HuH-7 (cell line): ENCODE measurements at places on chromosomes 1 and 21.

- no peak for DNase-seq
Observed at GRCh38 chr1:32873484-32873883, 2.8 kb upstream of the FNDC5 start.

DNA sequence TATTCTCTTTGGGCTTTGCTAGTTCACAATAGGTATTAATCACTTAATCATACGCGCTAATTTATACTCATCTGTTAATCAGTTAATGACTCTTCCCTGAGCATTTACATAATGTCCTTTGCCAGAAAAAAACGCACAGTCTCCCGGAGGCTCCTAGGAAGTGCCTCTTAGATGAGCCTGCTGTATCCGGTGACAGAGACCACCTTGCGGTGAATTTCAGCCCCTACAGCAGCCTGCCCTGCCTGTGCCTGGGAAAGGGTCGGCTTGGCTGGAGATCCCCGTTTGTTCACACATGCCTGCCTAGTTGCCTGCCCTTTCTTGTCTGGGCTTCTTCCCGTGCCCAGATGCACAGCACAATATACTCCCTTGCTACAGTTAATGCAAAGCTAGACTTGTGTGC, 152.9 kb downstream of the ZBTB18 start:
- no peak for DNase-seq

DNA sequence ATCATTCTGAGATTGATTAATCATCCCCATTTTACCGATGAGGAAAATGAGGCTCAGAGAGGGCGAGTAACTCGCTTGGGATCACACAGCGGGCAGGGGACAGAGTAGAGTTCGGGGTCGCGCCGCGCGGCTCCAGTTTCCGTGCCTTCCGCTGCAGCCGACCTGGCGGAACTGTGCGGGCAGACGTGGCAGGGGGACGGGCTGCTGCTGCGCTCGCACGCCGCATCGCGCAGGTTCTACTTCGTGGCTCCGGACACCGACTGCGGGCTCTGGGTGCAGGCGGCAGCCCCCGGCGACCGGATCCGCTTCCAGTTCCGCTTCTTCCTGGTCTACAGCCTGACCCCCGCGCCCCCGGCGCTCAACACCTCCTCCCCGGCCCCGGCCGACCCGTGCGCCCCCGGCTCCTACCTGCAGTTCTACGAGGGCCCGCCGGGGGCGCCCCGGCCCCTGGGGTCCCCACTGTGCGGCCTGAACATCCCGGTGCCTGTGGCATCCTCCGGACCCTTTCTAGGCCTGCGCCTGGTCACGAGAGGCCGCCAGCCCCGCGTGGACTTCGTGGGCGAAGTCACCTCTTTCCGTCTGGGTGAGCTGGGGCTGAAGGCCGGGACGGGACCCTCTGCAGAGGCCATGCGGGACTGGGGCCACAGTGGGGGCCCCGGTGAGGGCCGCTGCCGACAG, 2.3 kb downstream of the LDLRAD2 start:
- DNase-seq = no peak

DNA sequence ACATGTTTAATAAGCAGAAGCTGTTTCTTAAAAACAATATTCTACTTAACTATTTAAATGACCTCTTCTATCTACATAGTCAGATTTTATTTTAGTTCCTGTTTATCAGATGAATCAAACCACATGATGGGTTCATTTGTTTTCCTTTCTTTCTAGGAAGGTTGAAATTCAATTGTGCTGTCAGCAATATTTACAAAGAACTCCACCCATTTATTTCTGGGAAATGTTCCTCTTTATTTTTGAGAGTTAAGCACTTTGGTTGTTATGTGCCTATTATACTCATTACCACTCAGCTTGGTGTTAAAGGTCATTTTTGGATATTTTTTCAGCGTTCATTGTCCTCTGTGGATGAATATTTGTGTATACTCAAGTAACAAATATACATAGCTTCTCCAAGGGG, 84.9 kb downstream of the C4BPA start:
- no peak for DNase-seq

- DNase-seq = no peak
Observed at GRCh38 chr1:117572546-117572945, 33.3 kb upstream of the TENT5C start.

- no peak for DNase-seq
Observed at GRCh38 chr1:177432897-177433296, 262.1 kb downstream of the BRINP2 start.

- no peak for DNase-seq
Observed at GRCh38 chr1:230591678-230592077, 50.6 kb upstream of the COG2 start.

- no peak for DNase-seq
Observed at GRCh38 chr21:17386498-17386897, 126.3 kb upstream of the CXADR start.

DNA sequence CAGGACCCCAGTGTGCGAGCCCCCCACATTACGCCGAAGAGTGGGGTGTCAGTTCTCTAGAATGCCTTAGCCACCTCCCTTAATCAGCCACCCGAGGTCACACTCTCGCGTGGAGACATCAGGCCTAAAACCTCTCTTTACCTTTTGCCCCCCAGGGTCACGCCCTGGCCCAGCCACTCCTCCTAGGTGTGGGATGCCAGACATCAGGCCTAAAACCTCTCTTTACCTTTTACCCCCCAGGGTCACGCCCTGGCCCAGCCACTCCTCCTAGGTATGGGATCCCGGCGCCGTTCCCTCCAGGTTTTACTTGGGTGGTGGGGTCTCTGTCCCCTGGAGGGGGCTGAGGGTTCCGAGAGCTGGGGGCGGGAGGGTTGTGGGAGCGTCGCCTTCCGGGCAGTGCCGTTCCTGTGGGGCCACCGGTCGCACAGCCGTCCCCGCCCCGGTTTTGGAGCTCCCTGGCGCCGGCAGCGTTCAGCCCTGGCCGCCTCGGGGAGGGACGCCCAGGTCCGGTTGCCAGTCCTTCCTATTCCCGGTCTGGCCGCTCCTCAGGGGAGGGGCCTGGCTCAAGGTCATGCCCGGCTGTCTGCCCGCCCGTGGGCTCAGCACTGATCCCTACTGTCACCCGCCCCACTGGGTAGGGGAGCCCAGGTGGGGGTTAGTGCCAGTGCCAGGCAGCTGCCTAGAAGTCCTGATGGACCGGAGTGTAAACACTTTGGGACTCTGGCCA, 882 bp downstream of the VPS13D start:
- peak; percentile 38 for DNase-seq
